NCI-H526 (cell line): ENCODE measurements at places on chromosomes 4 and X.

DNA sequence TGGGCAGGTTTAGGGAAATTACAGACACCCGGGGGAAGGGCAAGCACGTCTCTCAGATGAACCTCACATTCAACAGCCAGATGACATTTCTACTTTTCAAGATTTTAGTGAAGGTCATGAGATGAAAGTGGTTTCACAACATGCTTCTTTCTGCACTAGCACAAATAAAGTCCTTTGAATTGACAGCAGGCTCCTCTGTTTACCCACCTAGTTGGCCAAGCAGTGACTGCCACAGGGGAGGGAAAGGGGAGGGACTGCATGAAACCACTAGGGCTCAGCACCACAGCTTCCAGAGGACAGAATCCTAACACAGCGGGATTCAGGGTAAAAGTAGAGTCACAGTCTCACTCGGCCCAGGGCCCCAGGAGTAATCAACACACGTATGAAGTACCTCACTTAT lies 6.2 kb downstream of the RAB40A start:
- DNase-seq, result no peak

DNA sequence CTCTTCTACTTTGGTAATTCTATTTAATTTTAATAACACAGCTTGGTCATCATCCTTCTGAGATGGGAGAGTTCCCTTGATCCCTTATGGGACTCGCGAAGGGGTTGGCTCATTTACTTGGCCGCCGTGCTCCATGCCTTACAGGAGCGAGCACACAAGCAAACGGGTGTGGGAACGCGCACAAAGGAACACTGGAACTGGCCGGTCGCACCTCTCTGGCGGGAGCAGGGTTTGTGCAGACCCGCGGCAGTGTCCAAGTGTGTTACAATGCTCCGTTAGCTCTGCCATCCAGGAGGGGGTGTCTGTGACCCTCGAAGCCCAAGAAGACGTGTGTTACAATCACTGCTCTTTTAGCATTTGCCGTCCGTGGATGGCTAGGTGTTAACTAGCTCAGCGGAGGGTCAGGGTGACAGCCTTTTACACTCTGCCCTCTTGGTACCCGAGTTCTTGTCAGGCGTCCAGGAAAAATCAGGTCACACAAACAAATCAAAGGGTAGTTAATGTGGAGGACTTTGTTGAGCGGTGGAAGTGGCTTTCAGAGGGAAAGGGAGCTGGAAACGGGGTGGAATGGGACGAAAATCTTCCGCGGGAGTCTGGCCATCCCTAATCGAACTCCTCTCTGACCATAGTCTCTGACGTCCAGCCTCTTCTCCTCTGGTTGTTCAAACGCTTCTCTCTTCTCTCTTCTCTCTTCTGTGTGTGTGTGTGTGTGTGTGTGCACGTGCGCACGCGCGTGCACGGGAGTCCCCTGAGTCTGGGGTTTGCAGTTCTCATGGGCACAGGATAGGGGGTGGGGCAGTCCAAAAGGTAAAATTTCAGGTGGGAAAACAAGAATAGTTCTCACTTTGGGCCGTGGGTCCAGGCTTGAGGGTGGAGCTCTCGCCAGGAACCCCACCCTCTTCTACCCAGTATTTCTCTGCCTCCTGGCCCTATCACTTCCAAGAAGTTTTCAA lies 76.3 kb downstream of the SLC10A7 start:
- no peak for DNase-seq

GRCh38 chr4:36386691-36387090 lies 105.3 kb downstream of the DTHD1 start:
- DNase-seq, result no peak

GRCh38 chr4:74037076-74037955 lies 1.2 kb downstream of the CXCL3 start:
- DNase-seq, result no peak

- DNase-seq, result peak; percentile 65
These were observed 33.7 kb downstream of the ANKRD17 start for GRCh38 chr4:73224886-73225285.

DNA sequence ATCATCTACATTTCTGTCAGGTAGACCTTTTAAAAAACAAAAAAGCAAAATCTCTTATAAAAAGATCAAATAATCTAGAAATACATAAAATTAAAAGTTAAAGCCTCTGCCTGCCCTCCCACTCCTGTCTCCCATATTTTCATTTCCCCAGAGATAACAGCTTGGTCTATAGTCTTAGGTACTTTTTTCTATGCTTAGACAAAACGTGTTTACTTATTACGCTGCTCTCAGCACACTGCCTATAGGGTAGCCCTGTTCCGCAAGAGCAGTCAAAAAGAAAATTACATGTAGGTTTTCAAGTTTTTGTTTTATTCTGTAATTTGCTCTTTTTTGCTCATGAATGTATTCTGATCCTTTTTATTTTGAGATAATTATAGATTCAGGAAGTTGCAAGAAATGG lies 73.3 kb downstream of the TAF1 start:
- DNase-seq, result no peak

- DNase-seq, result no peak
These were observed 214.3 kb downstream of the RASL11B start for GRCh38 chr4:53076374-53076958.

DNA sequence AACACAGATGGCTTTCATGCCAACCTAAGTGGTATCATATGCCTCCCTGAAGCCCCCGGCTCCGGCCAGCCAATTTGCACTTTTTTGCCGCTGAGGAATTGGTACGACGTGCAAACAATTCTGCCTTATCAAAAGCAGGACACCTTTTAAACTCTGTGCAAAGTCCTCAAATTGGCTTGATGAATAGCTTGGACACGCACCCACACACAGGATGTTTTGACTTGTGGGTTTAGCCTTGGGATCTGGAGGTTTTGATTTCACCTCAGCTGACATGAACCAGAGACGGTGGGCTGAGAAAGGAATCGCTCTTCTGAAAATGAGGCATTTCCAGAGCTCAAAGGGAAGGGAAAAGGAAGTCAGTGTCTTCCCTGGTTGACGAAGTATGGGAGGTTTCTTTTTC lies 110.8 kb upstream of the SHOX start:
- DNase-seq, result no peak

- DNase-seq, result no peak
These were observed 12.2 kb downstream of the PLAC1 start for GRCh38 chrX:134645936-134646543.

DNA sequence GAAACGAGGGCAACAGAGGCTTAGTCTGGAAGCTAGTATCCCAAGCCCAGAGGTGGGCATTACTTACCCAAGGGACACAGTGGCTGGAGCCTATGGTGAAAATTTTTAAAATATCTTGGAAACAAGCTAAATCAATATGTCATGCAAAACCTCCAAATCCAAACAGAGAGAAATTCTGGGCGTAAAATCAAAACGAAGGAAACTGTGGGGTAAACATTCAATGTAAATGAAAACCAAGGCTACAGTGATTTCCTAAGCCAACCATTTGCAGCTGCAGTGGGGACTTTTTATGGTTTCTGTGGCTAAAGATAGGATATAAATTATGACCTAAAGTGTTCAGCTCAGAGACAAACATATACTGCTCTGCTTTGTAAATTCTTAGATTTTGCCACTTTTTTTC lies 507.7 kb upstream of the DIAPH2 start:
- no peak for DNase-seq

DNA sequence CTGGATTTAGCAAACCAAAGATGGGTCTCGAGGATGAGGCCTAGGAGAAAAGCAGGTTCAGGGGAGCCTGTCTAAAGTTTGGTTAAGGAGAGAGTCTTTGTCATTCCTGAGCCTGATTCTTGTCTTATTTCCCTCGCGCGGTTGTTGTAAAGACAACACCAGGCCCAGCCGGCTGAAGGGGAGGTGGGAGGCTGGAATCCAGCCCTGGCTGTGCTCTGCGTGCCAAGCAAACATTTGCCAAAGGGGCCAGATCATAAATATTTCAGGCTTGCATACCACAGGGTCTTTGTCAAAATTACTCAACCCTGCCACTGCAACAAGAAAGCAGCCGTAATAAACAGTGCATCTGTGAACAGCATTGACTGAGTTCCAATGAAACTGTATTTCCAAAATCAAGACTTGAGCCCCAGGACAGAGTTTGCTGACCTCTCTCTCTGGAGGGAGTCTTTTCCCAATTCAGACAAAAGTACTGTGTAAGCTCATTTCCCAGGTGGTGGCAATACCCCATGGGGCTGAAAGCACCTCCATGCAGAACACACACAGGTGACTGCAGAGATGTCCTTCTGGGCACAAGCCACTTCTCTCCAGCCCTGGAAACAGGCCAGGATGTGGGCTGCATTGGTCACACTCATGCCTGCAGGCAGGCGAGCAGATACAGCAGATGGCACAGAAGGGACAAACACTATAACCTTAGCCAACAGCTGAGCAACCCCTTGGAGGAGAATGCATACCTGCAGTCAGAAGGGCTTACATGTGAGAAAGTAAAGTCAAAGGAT lies 320.3 kb downstream of the STK32B start:
- DNase-seq, result no peak

- no peak for DNase-seq
These were observed 786.2 kb upstream of the POU3F4 start for GRCh38 chrX:82721891-82722290.

DNA sequence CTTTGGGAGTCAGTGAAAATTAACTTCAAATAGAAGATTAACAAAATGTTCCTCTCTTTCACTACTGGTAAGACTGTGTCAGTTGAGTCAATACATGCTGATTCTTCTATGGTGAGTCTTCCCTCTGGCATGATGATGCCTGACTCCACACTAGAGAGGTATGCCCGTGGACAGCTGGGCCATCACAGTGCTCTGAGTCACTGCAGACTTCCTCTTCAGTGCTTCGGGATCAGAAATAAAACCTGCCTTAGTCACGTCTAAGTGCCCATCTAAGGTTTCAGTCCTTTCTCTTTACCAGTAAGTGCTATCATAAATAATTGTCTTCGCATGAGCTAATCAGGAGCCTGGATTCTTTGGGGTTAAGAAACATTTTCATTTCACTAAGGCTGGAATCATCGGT lies 1.6 kb upstream of the ASB5 start:
- DNase-seq, result no peak

DNA sequence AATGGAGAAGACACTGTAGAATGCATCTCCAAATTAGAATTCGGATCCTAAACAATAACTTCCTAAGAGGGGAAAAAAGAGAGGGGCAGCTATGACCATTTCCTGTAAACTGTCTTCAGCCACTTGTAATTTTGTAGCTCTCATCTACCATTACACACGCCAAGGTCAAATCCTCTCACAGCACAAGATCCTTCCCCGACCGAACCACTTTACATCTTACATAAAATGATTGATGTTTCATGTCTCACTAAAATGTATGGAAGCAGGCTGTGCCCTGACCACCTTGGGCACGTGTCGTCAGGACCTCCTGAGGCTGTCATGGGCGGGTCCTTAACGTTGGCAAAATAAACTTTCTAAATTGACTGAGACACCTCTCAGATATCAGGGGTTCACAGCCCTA lies 24.1 kb upstream of the PBDC1 start:
- DNase-seq, result peak; percentile 31

GRCh38 chr4:94448815-94449375 lies 2.8 kb upstream of the PDLIM5 start:
- DNase-seq, result peak; percentile 33

DNA sequence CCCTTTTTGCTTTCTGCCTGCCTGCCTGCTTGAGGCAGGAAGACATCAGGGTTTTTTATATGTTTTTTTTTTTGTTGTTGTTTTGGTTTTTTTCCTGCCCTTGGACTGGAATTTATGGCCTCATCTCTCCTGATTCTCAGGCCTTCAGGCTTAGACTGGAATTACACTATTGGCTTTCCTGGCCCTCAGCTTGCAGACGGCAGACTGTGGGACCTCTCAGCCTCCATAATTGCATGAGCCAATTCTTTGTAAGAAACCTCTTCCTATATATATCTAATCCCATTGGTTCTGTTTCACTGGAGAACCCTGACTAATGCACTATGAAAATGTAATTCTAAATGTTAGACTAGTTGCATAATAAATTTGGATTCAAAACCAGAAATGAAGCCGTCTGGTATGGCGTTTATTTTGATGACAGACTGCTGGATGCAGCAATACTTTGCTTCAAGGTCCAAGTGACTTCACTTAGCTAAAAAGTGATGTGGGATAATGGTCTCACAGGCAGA lies 59.0 kb downstream of the SEL1L3 start:
- DNase-seq, result no peak

- no peak for DNase-seq
These were observed 39.3 kb downstream of the ING2 start for GRCh38 chr4:183544109-183544508.

DNA sequence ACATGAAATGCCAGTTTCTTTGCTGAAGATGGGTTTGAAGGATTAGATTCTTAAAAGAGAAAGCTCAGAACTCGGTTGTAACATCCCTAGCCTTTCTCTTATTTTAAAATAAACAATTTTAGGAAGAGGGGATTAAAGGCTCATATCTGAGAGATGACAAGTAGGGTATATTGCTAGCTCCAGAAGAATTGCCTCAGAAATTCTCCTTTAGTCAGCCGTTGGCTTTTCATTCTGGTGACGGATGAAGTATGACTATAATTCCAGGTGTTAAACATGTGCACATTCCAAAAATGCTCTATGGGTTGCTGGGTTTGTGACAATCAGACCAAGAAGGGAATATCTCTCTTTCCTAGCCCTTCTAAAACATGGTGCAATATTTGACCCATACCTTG lies 17.8 kb downstream of the DKK2 start:
- no peak for DNase-seq

DNA sequence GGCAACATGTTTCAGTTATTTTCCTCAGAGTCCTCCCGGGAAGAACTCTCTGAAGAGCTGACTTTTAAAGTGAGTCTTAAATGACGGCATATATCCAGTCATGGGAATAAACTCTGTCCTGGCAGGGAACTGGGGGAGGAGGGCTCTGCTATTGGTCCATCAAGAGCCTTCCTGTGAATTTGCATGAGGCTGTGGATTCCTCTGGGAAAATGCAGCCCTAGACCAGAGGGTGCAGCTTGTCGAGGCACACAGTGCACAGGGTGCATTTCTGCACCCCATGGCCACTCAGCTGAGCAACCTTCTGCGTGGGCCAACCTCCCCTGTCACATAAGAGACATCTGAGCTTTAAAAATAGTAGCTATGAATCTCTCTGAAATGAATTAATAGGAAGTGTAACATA lies 360.0 kb downstream of the GALNTL6 start:
- DNase-seq, result no peak

DNA sequence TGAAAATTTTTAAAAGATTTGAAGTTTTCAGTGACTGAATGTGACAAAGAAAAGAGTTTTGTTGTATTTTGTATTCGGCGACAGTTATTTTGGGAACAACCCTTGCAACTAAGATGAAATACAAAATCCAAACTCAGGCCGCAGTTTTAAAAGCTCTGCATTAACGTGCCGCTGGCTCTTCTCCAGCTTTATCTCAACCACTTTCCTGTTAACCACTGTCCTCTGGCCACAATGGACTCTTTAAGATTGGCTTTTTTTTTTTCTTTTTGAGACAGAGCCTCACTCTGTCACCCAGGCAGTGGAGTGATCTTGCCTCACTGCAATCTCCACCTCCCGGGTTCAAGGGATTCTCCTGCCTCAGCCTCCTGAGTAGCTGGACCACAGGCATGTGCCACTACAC lies 22.1 kb upstream of the AMTN start:
- DNase-seq, result no peak

GRCh38 chr4:151199319-151200190 lies 77.4 kb upstream of the PRSS48 start:
- DNase-seq, result no peak

DNA sequence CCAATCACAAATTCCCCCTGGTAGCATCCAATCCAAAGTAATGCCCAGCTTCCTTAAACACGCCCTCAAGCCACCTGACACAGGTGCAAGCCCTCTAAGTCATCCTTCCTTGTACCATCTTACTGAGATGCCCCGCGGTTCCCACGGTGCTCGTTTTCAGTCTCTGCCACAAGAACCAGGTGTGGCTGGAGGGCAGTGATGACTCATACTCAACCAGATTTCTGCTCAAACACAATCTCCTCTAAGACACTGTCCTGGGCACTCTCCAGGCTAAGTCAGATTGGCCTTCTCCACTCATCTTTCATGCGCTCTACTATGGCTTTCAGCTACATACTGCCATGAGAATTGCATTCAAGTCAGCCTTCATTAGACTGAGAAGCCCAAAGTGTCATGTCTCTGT lies 3.5 kb downstream of the SH3KBP1 start:
- DNase-seq, result no peak
